ENCODE measurements at places on chromosomes 5 and 9.

DNA sequence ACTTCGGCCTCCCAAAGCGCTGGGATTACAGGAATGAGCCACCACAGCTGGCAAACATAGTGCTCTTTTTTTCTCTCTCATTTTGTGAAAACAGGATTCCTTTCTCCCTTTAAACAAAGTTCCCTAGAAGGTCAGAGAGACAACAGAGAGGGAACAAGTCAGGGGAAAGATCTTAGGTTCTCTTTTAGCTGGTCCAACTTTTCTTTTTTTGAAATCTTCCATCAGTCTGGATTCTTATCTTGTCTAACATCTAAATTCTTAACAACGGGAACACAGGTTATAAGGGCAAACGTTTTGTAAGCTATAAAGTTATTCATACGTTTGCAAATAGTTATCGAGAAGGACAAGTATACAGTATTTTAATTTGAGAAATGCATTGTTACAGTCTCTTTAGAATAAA lies 224.1 kb upstream of the TBCA start:
- no peak for DNase-seq

DNA sequence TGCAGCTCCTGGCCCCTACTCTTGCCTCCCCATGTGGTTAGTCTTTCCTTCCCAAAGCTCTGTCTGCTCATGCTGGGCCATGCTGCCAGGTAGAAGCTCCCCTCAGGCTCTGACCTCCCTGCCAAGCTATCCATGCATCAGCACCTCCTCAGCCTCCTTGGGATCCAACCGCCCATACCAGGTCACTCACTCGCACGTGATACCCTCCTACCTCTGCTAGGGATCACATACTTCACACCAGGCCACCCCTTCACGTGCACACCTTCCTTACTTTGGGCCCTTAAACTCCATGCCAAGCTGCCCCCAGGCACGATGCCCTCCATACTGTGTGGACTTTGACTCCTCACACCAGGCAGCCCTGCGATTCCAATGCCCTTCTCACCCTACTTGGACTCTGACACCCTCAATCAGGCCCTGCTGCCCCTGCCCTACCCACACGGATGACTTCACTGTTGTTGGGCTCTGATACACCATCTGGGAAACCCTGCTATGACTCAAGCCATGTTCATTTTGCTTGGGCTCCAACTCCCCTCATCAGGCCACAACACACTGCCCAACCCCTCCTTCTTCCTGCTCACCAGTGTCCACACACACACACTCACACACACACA lies 34.1 kb downstream of the ZNF483 start:
- no peak for DNase-seq

DNA sequence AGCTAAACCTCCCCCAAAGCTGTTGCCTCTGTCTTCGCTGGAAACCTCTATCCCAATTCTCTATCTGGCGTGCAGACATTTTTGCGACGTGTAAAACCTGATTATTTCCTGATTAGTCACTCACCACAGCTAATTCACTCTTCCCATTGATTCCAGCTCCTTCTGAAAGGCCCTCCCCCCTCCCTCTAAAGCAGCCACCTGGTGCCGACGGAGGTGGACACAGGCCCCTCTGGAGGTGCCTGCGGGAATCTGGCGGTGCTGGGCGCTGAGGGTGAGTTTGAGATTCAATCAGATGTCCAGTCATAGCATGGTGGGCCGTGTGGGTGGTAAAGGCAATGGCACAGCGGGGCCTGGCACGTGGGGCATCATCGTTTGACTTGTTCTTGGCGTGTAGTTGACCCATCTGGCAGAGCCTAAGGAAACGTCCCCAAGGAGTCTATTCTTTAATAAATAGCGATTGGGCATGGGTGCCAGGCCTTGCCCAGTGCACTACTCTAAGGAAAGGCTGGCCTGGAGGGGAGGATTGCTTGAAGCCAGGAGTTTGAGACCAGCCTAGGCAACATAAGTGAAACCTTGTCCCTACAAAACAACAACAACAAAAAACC lies 271.1 kb upstream of the MVB12B start:
- no peak for DNase-seq

DNA sequence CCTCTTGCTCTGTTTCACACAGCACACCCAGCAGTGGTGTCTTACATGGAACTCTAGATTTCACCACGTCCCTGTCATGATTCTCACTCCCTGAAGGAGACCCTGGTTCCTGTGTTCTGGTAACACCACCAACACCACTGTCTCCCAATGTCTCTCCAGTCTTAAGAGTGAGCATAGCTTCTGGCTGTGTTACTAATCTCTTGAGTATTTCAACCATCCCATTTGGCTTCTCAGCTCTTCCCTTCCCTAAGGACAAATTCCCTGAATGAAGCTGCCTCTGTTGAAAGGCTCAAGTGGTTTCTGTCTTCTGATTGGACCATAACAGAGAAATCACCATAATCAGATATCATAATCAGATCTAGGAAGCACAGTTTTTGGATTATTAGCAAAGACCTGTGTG lies 311.8 kb downstream of the DNAH5 start:
- no peak for DNase-seq

DNA sequence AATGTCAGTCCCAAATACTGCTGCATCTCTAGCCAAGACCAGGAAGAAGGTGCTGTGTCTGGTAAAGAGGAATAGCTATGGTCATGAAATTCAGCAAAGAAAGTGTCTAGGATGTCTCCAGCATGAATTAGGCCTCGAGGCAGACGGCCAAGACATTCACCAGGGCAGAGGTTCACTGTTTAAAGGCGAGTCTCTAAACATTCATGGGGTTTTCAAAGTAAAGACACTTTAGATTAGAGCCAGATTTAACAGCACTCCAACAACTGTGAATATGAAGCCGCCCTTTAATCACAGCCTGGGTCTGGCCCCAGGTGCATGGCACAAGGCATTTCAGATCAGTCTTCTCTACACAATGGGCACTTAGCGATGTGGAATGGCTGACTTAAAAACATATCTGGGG lies 95.0 kb downstream of the ANKH start:
- DNase-seq, result no peak

All from stimulated activated CD8-positive, alpha-beta memory T cell treated with anti-CD3 and anti-CD28 coated beads, Interleukin-4, amount 100 ng/mL, for 1 hour (primary cell).